ENCODE measurements at places on chromosomes 11 and 22.

GRCh38 chr11:36195496-36196354, 93.5 kb downstream of the COMMD9 start:
- DNase-seq, result peak; percentile 55

GRCh38 chr11:99505316-99505715, 484.6 kb downstream of the CNTN5 start:
- no peak for DNase-seq

DNA sequence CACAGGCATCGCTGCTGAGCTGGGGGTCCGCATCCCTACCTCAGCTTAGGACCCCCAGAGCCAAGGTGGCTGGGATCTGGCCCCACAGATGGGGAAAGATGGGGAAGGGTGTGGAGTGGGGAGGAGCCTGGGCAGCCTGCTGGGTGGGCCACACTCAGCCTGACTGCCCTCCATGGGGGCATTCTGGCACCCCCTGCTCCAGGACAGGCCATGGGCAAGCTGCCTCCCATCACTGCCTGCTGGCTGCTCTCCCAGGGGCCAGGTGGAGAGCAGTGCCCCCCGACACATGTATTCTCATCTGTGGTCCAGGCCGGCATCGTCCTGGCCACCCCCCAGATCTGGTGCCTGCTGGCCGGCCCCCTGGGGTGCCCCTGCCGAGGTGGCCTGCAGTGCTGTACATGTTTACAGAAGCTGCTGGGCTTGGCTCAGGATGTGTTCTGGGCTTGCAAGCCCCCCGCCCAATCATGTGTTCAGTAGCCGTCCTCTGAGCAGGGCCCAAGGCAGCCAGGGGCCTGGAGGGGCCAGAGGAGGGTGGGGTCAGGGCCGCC, 7.8 kb upstream of the MYRF start:
- no peak for DNase-seq

GRCh38 chr11:13984616-13985450, 22.3 kb downstream of the SPON1 start:
- DNase-seq, result no peak

- DNase-seq, result no peak
Measured at GRCh38 chr22:44071781-44072326, 47.8 kb downstream of the PARVB start.

GRCh38 chr11:93236741-93237675, 39.2 kb upstream of the SLC36A4 start:
- peak; percentile 15 for DNase-seq

GRCh38 chr11:133790995-133791394, 54.3 kb downstream of the SPATA19 start:
- no peak for DNase-seq

GRCh38 chr22:42907404-42908373, 50.6 kb upstream of the ARFGAP3 start:
- DNase-seq, result no peak

DNA sequence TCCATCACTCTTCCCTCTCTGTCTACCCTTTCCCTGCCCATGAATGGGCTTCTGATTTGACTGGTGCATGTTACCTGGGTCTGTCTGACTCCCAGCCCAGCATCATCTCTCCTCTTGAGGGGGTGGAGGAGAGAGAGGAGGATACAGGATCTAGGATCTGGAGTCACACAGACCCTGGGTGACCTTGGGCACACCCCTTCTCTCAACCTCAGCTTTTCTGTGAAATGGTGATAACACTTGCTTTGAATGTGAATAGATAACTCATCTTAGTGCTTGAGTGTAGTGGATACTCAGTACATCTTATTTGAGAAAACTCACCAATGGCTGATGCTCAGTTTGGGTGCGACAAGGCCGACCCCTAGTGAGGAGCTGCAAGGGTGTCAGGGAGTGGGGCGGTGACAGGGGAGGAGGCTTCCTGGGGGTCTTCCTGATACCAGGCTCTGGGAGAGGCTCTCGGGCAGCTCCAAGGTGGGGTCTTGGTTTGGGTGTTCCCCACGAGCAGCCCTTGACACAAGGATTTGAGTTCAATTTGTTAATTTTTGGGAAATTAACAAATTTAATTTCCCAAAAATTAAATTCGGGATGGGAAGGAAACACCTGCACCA, 9.0 kb downstream of the INCENP start:
- DNase-seq, result no peak

DNA sequence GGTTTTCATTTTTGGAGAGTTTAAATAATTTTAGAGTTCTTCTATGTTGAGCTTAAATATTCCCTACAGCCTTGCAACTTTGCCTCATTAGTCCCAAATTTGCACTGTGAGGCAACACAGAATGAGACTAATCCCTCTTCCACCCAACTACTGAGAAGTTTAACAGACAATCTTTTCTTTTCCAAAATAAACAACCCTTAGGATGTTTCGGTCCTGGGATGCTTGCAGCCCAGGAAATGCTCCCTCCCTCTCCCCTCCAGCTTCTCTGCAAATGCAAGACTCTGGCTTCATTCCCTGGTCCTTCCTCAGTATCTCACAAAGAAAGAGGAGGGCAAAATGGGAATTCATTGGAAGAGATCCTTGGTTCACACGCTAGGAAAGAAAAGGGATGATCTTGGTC, 222.5 kb downstream of the ST3GAL4 start:
- DNase-seq, result no peak

DNA sequence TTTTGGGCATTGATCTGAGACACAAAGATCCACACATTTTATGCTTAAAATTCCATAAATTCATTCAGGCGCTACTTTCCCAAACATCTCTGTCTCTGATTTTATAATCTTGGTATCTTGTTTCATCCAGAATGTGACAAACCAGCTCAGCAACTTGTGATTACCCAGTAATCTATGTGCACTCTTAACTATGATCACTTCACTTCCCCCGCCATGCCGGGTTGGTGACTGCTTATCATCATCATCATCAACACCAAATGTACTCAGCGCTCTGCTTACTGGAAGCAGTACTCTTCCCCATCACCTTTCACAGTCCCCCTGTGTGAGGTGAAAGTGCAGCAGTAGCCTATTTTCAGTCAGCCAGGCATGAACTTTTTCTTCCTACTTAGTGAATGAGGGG, 15.2 kb upstream of the MMP7 start:
- DNase-seq, result no peak

GRCh38 chr11:14093065-14093464, 130.5 kb downstream of the SPON1 start:
- no peak for DNase-seq

DNA sequence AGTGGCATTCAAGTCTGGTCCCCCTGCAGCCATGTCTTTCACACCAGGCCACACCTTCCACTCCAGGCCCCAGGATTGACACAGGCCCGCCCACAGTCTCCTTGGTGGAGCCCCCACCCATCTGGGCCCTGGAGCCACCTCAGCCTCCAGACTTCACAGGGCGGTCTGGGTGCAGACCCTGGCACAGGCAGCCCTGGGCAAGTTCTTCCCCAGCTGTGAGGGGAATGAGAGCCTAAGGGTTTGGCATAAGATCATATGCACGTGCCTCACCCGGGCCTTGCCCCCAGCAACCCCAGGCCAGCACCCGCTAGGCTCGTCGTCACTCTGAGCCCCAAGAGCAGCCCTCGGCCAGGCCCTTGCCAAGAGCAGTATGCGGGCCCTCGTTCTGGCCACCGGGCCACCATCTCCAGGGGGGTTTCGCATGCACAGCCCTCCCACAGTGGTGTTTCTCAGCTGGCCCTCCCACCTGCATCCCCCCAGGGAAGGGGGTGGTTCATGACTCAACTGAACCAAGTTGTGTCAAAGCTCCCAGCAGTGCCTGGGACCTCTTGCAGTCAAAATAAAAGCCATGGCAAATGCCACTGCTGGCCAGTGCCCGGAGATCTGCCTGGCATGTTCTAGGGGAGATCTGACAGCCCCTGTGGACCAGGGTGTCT, 70.4 kb upstream of the KCNQ1OT1 start:
- DNase-seq, result no peak

Measured in DMS 273 treated with DMSO at 0.1 percent for 48 hours (cell line).